ENCODE measurements at places on chromosomes 4 and X. TPM values are rescaled to one million over a fixed set of nuclear protein-coding genes. Genes with fewer than 3 reads are reported as not detected.

FAM241A gene
- 6.7 TPM for total RNA-seq

OCIAD2 gene
- total RNA-seq = 8.9 TPM

C4orf54 gene
- 1.3 TPM for total RNA-seq

ZRSR2 gene
- total RNA-seq = 10.7 TPM

CXCR3 gene
- total RNA-seq = 0.13 TPM

PCSK1N gene
- total RNA-seq = 4.1 TPM

FGB gene
- not detected for total RNA-seq

LIMCH1 gene
- total RNA-seq = 291 TPM

SRPK3 gene
- total RNA-seq = 54.7 TPM

RAI2 gene
- 37.5 TPM for total RNA-seq

CHST7 gene
- total RNA-seq = 3.5 TPM

All from cardiac septum (tissue), 1 donor.